T-helper 1 cell (primary cell): ENCODE measurements at places on chromosomes 5 and 9.

DNA sequence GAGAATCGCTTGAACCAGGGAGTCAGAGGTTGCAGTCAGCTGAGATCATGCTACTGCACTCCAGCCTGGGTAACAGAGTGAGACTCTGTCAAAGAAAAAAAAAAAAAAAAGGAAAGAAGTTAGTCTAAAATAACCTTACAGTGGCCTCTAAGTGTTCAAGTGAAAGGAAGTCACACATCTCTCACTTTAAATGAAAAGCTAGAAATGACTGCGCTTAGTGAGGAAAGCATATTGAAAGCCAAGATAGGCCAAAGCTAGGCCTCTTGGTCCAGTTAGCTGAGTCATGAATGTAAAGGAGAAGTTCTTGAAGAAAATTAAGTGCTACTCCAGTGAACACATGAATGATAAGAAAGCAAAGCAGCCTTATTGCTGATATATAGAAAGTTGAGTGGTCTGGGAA lies 38.1 kb downstream of the ITGA1 start:
- DNase-seq, result no peak

- DNase-seq, result no peak
Measured at GRCh38 chr9:36950389-36950788, 83.7 kb downstream of the PAX5 start.

DNA sequence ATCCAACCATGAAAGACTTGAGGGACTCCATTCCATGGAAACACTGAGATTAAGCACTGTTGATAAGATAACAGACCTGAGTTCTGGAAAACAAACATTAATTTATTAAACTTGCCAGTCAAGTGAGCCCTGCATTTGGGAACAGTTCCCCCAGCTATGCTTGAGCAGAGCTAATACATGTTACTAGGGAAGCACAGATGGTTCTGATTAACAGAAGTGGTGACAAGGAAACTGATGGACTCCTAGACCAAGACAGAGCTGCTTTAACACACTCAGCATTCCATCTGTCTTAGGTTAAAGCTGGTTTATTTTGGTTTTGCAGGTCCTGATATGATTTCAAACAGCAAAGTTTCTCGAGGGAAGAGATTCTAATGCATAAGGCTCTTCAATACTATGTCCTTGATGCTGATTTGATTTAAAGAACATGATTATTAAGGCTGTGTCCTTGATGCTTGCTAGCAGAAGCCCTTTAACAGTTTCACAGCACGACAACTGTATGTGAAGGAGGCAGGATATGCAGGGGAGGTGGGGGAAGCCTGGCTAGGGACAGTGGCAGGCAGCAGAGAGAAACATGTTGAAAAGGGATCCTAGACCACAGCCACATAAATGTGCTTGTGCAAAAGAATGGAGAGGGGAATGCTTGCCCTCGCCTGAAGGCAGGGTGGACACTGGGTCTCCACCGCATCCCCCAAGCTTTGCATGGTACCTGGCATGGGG lies 66.2 kb downstream of the ACTBL2 start:
- no peak for DNase-seq

DNA sequence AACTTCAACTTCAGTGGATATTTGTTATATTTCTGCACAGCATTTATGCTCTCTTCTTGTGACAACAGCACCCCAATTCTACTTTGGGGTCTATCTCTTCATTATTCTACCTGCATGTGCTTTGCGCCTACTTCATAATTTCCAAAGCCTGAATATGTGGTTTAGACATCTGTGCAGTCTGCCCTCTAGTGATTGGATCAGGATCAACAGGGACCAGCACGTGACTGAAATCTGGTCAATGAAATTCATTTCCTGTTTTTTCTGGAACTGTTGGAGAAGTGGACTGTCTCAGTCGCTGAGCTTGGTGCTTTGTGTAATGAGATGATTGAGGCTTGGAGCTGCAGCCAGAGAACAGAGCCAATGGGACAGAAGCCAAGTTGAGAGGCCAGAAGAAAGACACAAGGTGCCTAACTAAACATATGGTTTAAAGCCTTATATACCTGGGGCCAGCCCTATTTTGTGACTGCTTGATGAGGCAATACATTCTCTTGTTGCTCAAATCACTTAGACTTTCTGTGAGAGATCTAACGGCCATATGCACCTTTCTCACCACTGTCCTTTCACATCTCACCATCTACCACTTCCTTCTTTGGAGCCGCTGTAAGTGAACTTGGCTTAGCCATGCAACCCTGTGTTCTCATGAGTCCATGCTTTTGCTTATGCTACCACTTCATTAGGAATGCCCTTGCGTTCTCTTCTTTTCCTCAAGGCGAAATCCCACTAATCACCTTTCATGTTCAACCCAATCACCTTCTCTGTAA lies 68.8 kb upstream of the PPP2R2B start:
- DNase-seq, result no peak

DNA sequence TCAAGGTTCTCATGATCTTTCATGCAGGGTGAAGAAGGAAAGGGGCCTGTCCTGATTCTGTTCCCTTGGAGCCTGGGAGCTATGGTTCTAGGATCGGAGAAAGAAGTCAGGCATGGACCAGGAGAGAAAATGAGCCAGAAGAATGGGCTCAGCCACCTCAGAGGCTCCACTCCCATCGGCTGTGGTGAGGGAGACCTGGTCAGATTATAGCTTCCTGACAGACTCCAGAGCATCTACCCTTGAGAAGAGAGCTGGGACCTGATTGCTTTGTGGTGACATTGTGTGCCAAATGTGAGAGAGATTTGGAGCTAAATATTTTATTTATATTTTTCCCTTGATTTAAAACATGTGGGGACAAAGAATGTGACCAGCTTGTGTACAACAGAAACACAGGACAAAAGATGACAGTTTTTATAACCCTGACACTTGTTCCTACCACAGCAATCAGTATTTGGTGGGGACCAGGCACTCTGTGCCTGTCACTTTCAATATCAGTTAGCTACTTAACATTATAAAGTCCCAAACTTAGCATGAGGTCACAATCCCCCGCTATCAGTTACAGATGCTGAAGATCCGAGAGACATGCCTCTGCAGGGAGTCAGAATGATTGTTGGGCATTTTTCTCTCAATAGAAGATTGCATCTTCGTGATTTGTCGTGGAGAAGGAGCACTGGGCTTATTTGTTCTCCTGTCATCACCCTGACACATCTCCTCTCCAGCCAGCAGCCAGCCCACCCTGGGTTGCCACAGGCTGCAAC lies 228.3 kb upstream of the ADAMTS16 start:
- DNase-seq, result no peak
